ENCODE measurements at places on chromosomes 12 and 14.
A peak's percentile ranks its signal among the peaks of the same experiment; 100 is the strongest.

DNA sequence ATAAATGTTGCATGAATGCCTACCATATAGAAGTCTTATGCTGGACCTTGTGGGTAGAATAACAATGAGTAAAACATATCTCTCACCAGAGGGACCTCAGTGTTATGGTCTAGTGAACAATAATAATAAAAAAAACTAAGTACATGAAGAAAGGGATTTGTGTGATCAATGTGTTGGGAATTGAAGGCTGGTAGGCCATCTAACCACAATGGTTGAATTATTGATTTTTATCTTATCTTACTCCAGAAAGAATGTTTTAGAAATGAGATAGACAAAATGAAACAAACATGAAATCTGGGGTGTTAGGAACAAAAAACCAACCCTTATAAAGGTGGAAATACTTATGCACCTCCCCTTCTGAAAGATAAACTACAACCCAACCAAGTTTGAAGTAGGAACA is 243.9 kb upstream of the LRIG3 start:
- DNase-seq: no peak

DNA sequence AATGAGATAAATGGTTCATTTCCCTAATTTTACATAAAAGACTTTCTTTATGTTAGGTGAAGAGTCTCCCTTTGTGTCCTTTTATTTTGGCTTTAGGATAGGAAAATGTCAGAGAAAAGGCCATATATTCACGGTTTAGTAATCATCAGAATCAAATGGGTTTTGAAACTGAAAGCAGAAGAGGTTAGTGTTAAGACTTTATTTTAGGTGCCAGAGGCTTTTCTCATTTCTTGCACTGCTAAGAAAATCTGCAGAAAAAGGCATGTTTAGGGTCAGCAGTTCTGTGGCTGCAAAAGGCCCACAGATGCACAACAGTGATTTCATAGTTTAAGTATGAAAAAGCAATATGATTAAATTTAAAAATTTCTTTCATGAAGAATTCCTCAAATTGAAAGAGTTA is 80.4 kb upstream of the SINHCAF start:
- DNase-seq: peak; percentile 68

DNA sequence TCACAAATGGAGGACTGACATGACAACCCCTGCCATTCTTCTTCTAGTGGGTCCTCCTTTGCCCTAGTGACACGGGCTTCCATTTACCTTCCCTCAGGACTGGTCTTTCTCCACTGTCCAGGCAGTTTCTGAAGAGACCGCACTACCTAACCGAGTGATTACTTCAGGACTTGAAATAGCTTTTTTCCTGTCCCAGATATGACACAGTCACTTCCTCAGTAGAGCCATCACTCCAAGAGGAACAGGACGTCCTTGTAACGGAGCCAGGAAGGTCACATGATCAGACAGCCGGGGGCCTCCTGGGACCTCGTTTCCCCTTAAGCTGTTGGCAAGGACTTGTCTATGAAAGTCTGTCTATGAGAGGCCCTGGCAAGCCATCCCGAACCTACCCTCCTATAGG is 62.3 kb downstream of the FOS start:
- DNase-seq: no peak

- peak; percentile 52 for DNase-seq
These were observed 43.1 kb downstream of the LLPH start for GRCh38 chr12:66087365-66087943.

DNA sequence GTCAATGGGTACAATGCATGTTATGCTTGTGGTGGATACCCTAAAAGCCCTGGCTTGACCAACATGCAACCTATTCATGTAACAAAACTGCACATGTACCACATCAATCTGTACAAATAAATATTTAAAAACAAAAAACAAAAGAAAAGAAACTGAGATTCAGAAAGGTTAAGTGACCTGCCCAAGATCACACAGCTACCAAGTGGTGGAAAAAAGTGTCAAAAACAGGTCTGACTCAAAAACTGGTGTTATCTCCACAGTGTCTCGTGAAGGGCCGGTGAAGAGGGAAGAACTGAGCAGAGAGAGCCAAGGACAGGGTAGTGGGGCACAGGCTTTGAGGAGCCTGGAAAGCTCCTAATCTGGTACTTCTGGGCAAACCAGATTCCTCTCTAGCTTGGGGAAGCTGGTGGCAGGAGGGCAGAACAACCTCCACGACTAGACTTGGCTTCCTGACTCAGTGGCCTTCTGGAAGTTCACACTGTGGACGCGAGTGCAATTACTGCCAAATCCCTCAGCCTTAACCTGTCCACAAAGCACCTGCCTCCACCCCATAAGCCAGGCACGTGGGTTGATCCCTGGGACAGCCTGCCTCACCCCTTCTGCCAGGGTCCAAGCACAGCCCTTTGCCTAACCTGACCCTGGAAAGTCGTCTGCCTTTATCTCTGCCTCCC is 15.6 kb downstream of the ZBTB39 start:
- no peak for DNase-seq

DNA sequence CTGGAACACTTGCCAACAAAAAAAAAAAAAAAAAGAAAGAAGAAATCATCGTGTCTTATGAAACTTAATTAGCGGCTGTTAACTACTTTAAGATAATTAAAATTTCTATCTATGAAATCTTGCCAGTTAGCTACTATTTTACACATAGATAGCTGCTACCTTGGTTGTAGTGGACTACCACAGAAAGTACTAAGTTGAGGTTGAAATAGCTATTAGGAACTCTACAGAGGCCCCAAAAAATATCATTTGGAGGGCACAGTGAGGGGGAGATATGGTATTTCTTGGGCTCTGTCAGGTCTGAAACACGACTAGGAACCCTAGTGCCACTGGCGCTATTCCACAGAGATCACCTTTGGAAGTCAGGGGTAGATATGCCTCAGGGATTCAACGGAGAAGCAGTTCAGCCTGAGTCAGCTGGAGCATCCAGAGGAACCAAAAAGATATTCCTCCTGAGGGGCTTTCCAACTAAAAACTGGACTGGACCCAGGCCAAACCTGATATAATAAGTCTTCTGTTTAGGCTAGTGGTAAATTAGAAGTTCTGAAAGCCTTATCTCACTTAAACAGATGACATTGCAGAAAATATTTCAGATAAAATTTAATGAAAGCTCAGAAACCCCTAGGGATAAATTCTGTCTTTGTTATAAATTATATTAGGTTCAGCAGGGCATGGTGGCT is 126.1 kb downstream of the EPS8 start:
- DNase-seq: no peak

Measured in GM10248 (cell line).